Fibroblast of skin of scalp (primary cell): ENCODE measurements at places on chromosomes 6 and 20.

DNA sequence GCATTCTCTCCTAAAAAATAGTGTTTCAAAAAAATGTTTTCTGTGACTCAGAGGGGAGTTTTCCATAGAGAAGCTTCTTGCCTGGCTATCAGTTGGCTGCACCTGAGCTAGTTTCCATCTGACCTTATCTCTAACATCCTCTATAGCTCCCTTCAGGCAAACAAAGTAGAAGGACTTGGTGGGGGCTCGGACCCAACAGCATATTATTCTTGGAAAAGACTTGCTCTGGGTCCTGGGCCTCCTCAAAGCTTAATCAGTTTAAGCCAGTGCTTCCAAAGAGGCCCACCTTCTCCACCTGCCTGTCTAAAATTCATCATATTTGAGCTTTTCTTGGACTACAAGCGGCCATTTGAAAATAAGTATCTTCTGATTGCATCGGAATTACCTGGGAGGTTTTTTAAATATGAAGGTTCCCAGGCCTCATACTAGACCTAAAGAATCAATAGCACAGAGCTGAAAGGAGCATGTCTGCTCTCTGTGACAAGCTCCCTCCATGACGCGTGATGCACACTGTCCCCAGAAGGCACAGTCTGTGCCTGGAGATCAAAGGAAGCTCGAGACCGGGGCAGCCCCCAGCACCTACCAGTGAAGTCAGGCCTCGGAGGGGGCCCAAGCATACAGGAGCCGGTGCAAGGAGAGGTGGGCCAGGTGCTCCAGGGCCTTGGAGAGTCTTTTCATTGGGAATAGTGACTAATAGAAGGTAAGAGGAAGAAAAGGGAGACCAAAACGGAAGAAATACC is 80.6 kb upstream of the HIVEP1 start:
- DNase-seq, result no peak

DNA sequence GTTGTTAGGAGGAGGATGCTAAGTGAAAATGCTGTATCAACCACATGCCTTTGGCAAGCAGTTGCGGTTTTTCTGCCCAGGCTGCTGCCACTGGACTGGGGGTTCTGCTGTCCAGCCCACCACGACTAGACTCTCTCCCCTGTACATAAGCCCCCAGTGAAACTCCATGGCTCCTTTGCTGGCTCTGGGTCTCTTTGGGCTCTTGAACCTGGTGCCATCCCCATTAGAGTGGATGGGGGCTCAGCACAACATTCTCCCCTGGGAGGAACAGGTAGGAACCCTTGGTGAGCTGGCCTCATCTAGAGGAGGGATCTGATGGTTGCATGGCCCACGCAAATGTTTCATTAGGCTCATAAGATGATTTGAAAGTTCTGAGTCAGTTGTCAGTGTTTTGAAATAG is 204.8 kb upstream of the KCNG1 start:
- no peak for DNase-seq

DNA sequence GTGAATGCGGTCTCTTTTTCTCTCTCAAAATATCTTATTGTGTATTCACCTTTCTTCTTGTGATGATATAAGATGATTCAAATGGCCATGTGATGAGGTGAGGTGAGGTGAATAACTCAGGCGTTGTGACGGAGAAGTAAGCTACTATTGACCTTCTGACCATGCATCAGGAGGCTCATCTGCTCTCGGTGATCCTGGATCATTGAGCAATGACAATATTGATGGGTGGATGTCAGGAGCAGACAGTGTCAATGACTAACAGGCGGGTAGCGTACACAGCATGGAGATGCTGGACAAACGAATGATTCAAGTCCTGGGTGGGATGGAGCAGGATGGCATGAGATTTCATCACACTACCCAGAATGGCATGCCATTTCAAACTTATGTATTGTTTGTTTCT is 119.6 kb downstream of the PXDC1 start:
- DNase-seq, result peak; percentile 19

GRCh38 chr6:141482796-141483597 is 649.7 kb upstream of the GJE1 start:
- DNase-seq, result no peak

DNA sequence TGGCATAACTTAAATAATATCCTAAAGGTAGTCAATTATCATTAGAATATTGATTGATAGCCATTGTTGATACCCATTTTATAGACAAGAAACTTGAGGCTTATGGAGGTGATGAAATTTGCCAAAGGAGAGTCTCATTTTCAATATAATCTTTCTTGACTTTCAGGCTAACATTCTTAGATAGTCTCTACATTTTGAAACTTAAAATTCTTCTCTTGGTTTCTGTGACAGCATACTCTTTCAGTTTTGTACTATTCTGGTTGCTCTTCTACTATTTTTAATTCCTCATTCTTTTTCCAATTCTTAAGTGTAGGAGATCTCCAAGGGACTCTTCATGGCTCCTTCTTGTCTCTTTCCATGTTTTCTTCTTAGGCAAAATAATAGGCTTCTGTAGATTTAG is 3.7 kb upstream of the SH3BGRL2 start:
- DNase-seq, result no peak

DNA sequence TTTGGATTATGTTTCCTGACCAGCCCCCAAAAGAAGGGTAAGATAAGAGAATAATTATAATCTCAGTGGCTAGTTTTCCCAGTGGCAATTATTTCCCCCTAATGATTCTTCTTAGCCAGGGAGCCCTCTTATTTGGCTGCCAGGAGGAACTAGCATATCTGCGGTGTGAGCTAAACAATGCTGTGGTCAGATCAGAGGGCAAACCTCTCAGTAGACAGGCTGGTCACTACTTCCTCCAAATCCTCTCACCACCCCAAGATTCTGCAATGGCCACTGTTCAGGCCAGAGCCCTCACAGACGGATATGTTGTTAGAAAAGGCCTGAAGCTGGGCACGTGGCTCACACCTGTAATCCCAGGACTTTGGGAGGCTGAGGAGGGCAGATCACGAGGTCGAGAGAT is 273.4 kb upstream of the SASH1 start:
- DNase-seq, result no peak

- DNase-seq, result no peak
Measured at GRCh38 chr6:158662954-158663624, 13.2 kb downstream of the SYTL3 start.

- DNase-seq, result no peak
Measured at GRCh38 chr6:33634946-33635345, 13.8 kb downstream of the ITPR3 start.

GRCh38 chr6:25842526-25842925 is 10.7 kb upstream of the SLC17A1 start:
- DNase-seq, result no peak

DNA sequence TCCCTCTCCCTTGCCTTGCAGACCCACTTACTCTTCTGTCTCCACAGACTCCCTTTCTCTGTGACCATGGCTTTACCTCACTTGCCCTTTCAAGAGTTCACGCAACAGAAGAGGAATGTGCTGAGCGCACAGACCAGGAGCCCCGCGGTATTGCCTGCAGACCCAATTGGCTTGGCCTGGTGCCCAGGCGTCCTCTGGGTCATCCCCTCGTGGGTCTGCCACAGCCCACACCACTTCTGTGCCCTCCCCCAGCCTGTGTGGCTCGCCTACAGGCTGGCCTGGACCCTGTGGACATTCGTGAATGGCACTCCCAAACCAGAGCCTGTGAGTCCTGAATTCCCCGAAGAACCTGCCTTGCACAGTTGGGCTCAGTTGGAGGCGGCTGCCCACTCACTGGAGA is 15.3 kb upstream of the NINL start:
- peak; percentile 22 for DNase-seq

DNA sequence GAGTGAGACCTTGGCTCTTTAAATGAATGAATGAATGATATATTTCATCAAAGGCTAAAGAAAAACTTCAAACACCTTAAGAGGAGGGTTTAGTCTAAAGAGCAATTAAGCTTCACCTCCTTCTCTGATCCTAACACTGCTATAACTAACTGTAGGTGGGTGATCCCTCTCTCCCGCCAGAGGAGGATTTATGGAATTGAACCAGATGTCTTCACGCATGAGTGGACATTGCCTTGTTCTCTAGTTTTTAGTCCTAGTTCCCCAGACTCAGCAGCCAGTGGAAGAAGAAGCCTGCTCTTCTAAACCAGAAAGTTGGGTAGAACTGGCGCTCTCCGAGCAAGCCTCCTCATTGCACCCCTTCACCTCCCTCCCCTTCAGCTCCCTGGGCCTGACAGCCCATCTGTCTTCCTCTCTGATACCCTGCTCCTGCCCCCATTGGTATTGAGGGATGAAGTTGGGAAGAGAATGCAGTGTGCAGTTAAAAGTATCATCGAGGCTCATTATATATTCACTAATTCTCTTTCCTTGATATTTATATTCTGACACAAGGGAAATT is 142.7 kb downstream of the ARID1B start:
- no peak for DNase-seq

GRCh38 chr6:110183292-110183885 is 3.2 kb downstream of the CDC40 start:
- no peak for DNase-seq

- no peak for DNase-seq
Measured at GRCh38 chr6:137172734-137173431, 561 bp downstream of the IL22RA2 start.

DNA sequence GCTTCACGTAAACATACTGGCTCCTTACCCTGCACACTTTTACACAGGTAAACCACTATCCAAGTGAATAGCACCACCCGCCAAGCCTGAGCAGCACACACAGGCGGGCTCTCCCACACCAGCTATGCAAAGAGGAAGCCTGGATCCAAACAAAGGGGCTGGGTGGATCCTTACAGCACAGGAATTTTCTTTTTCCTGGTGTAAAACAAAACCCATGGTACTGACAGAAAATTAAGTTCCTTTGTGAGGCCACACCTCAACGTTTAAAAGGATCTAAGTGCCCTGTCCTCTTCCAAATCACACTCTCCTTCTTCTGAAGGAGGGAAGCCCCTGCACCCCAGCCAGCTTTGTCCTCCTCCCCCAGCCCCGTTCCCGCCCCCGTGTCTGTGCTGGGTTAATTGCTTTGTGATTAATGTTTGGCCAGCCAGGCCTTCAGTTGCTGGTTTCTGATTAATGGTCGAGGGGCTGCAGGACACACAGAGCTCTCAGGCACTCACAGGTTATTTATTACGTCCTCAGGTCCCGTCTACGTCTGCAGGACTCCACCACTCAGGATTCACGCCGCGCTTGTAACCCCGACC is 6.1 kb downstream of the DACT2 start:
- DNase-seq, result no peak

GRCh38 chr6:143546599-143546998 is 35.1 kb upstream of the FUCA2 start:
- no peak for DNase-seq

DNA sequence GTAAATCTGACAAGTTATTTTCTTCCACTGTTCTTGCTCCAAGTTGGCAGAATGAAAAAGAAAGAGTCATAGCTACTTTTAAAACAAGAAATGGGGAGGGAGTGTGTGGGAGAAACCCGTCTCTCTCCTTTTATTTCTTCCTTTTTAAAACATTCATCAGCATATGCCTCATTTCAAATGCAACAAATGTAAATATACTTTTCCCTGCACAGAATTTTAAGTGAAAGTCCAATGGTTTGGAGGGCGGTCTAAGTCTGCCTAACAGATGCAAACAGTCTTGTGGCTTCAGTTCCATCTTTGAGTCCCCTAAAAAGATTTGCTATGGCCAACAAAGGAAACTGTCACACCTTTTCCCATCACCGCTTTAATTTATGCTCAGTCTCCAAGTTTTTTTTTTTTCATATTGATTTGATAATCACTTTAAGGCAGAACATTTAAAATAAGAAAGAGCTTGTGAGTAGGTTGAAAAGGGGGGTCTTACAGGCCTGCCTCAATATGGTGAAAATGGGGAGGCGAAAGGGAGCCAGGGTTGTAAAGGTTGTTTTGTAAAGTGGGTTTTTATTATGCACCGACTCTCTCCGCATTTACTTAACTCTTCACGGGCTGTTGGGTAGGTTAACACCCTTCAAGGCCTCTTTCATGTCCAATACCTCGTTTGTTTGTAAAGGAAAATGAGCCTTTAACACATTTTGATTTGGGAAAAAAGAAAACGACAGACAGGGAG is 4.6 kb downstream of the TFAP2D start:
- DNase-seq, result no peak

DNA sequence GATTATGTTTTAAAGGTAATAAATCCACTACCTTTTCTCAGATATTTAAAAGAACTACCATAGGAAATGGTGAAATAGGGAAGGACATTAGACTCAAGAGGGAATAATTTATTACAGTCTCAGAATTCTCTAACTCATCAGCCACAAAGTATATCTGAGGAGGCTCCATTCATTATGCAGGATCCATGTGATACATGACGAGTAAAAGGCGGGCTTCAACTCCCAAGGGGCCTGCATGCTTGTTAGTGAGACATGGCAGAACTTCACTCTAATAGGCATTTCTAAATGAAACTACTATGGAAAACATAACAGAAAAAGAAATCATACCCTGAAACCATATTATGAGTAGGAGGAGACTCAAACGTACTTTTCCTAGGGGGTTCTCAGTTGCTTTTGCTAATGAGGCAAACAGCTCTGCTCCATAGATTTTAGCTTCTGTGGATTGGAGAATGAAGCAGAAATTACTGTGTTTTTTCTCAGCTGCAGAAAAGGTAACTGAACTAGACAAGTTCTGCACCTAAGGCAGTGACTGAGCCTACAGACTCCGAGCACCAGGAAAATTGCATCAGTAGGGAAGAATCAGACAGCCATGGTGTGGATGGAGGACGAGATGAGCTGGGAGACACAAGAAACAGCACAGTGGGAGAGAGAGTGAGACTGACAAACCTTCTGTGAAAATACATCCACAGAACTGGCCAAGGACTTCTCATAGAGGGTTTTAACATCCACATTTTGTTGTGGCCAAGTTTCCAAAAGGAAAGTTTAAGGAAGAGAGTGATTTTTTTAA is 254.6 kb upstream of the PRDM1 start:
- DNase-seq, result peak; percentile 45
